Stomach (tissue), 19 donors: ENCODE measurements at places on chromosomes 2 and 18. TPM values are rescaled to one million over a fixed set of nuclear protein-coding genes. Genes with fewer than 3 reads are reported as not detected.

DNA sequence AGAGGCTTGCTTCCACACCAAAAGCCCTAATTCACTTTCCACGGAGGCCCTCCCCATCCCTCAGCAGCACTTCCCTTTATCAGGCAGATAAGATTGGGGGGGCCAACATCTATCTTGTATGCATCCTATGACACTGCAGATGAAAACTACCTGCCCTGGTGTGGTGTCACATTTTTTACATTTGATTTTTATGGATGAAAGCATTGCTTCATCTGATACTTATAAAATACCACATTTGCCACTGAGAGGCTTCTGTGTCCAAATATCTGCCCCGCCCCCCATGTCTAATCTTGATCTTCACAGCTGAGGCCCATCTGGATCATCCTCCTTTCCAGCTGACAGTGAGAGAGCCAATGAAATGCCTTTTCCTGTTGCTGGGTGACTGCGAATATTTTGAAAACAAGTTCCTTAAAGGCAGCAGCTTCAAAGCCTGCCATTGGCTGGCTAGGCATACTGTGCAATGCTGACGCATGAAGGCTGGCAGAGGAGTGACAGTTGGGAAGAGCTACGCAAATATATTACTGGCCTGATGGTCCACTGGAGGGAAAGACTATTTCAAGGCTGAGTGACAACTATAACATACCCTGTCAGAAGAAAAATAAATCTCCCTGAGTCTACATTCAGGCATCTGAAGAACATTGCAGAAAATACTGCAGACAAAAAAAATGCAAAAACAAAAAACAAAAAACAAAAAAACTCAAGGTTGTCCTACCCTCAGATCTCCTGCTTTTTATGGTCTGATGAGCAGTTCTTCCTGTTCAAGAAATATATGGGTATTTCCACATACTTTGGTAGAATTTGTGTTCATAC, 318.7 kb downstream of the PDE11A start:
- DNase-seq, result peak; percentile 27

DNA sequence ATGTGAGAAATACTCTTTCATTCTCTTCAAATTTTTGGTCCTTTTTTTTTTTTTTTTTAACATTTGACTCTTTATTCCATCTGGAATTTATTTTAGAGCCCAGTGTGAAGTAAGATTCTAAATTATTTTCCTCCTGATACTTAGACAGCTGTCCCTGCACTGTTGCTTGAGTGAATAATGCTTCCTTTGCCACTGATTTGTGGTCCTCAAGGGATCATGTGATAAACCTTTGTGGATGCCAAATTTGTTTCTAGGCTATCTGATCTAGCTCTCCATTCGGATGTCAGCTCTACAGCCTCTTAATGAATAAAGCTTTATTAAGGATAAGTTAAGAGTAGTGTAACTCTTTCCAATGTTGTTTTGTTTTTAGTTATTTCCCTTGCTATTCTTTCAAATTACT, 142.3 kb downstream of the SMAD7 start:
- no peak for DNase-seq

DNA sequence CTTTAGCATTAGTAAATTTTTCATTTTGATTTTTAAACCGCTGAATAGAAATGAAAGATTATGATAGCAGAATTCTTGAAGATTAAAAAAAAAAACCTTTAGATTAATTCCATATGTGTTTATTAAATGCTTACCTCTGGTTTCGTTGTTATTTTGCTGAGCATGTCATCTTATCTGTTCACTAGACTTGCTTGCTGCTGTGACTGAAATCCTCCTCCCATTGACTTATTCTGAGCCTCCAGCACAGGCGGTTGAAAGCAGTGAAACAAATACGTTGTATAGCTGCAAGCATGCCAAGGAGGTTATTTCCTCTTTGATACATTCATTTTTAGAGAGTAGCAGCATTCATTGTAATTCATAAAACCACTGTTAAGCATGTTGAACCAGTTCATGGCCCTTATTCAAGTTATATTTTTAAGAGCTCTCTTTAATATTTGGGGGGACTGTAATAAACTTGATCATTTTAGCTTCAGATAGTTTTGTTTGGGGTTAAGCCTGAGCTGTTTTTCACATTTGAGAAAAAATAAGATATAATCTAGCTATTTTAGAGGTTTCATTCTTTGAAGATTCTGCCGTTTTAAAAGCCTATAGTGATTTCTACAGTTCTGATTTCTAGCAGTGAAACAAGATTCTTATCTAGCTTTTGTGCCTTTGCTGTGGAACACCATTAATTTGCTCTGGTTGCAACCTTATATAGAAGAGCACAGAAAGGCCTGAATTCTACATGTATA, at the start of gene HTR2B:
Gene HTR2B, minus strand, starts transcription at position 205 of the 731 bp plus-strand sequence. CDS start 1,278 bp downstream, outside the sequence.
- peak; percentile 66 for DNase-seq

Gene FAM161A
- 6.6 TPM for total RNA-seq

Gene DSG3
- total RNA-seq, result not detected

Gene RFTN2
- 0.45 TPM for total RNA-seq
